ENCODE measurements at places on chromosomes 16 and 17. TPM values are rescaled to one million over a fixed set of nuclear protein-coding genes. Genes with fewer than 3 reads are reported as not detected.

DNA sequence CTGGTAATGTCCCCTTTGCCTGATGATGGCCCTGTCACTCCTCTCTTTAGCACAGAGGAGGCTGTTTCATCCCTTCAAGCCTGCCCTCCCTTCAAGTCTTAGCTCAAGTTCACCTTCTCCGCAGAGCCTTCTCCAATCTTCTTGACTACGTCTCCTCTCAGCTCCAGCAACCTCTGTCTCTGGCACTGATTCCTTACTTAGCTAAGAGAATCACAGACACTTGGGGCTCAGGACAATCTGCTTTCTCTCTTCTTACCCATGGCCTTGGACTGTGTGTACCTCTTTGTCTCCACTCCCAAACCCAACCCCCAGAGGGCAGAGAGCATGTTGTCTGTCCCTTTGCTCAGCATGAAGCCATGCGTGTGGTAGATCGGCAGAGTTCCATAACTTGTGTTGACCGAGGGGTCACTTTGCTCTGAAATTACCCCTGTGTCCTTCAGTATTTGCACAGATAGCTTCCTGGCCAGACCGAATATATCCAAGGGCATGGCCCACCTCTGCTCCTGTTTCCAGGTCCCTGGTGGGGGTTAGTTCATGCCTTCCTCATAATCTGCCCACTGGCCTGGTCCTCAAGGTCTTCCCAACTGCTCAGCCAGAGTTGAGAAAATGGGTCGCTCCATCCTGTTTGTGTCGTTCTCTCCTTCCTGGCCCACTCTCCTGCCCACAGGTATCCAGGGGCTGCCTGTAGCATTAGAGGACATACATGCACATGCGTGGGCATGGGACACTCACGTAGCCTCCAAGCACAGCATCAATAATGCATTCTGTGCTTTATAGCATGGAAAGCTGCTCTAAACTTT is 41.6 kb downstream of the MAPT start:
- no peak for DNase-seq

DNA sequence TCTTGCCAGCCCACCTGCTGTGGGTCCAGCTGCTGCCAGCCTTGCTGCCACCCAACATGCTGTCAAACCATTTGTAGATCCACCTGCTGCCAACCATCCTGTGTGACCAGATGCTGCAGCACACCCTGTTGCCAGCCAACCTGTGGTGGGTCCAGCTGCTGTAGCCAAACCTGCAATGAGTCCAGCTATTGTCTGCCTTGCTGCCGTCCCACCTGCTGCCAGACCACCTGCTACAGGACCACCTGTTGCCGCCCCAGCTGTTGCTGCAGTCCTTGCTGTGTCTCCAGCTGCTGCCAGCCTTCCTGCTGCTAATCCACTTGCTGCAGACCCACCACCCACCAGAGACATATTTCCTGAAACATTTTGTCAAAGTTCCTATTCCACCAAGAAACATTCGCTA is 641 bp downstream of the KRTAP9-1 start:
- DNase-seq, result no peak

DNA sequence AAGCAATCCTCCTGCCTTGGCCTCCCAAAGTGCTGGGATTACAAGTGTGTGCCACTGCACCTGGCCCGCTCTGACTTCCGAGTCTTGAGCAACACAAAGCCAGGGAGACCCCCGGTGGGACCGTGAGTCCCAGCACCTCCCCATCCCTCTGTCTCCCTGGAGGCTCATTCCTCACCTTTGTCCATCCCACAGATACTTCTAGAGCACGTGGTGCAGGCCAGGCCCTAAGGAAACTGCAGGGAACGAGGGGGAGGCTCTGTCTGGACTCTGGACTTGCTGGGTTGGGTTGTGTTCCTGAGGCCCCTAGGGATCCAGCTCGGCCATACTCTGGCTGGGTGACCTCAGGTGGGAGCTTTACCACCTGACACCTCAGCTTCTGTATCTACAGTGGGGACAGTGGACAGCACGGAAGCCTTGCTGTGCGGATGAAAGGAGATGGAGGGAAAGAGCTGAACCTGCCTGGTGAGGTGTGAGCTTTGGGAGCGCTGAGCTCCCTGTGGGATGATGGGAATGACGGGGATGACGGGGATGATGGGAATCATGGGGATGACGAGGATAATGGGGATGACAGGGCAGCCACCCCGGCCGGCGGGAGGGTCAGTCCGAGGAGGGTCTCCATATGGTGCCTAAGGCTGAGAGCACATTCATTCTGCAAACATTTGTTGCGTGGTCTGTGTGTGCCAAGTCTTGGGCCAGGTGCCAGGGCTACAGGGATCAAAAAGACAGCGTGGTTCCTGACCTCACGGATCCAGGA is 26.6 kb downstream of the C16orf74 start:
- no peak for DNase-seq

GRCh38 chr16:58399718-58400633 is 7.7 kb downstream of the GINS3 start:
- no peak for DNase-seq

GRCh38 chr16:11042191-11042590 is 97.8 kb downstream of the CLEC16A start:
- DNase-seq, result no peak

DNA sequence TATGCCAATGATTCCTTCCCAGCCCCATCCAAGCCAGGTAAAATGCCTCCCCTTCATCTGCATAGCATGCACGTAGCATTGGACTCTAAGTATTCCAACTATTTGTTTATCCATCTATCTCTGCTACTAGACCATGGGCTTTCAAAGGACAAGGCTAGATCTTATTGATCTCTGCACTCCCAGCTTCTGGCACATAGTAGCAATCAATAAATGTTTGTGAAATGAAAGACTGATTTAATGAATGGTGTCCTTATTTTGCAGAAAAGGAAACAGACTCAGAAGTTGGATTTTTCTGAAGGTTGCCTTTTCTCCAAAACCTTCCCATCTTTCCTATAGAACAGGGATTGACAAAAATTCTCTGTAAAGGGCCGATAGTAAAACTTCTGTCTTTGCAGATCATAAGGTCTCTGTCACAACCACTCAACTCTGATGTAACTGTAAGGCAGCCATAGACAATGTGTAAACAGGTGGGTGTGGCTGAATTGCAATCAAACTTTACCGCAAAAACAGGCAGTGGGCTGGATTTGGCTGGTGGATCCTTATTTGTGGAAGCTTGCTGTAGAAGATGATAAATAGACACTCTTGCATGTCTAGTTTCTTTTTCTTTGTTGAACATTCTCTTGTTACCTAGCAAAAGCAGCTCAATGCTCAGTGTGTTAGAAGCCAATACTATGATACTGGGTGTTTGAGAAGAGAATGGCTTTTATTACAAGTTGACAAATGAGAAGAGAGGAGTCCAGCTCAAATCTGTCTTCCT is 7.6 kb upstream of the CMTR2 start:
- DNase-seq, result no peak

GRCh38 chr17:39677542-39678339 is 9.5 kb downstream of the PNMT start:
- no peak for DNase-seq

The SLC6A2 gene
- total RNA-seq, result not detected

The CD7 gene
- total RNA-seq, result 0.24 TPM

The SLFN12L gene
- total RNA-seq, result not detected

- no peak for DNase-seq
These were observed 2.9 kb upstream of the RNPS1 start for GRCh38 chr16:2270588-2271470.

The TOB1 gene
- 59.1 TPM for total RNA-seq

The PRM1 gene
- not detected for total RNA-seq

The CLEC18B gene
- 4.9 TPM for total RNA-seq

DNA sequence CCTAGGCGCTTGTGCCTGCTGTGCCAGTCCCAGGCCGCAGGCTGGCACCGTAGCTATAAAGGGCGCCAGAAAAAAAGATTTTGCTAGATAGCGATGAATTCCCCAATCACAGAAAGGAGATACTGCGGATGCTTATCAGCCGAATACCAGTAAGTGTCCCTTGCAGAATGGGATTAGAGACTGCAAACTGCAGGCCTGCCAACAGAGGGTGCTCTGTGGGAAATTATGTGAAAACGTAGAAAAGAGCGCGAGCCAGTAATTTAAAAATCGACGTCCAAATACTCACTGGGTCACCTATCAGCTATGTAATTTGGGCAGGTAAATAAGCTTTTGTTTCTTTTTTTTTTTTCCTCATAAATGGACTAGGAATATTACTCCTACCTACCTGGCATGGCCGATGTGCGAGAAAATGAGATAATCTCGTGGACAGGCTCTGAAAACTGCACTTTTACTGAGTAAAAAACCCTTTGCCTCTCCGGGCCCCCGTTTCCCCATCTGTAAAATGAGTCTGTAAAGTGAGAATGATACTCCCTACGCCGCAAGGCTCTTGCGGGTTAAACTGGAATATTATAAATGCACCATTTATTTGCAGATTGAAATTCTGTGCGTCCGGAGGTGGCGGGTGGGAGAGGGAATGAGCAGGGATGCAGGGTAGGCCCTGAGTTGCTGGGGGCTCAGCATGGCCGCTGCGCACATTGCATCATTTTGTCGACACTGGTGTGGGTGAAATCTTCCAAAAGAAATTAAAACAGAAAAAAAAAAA is 1.2 kb upstream of the COG1 start:
- peak; percentile 31 for DNase-seq

DNA sequence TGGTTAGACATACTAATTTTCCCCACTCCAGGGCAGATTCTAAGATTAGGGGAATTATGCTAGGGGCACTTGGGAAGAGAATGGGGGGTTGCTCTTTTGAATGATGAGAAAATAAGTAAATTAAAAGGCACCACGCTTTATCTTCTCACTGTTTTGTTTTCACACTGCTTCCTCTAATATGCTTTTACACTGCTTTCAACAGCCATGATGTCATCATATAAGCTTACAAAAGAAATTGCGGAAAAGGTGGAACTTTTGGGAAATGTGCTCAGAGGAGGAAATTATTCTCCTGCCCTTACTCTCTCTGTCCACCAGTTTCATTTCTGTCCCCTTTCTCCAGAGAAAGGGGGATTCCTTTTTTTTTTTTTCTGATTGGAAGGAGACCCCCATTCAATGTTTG is 308.2 kb downstream of the TOX3 start:
- DNase-seq, result no peak

The PYDC1 gene
- total RNA-seq, result not detected

The TBC1D3D gene
- 0.43 TPM for total RNA-seq

The LPO gene
- not detected for total RNA-seq

DNA sequence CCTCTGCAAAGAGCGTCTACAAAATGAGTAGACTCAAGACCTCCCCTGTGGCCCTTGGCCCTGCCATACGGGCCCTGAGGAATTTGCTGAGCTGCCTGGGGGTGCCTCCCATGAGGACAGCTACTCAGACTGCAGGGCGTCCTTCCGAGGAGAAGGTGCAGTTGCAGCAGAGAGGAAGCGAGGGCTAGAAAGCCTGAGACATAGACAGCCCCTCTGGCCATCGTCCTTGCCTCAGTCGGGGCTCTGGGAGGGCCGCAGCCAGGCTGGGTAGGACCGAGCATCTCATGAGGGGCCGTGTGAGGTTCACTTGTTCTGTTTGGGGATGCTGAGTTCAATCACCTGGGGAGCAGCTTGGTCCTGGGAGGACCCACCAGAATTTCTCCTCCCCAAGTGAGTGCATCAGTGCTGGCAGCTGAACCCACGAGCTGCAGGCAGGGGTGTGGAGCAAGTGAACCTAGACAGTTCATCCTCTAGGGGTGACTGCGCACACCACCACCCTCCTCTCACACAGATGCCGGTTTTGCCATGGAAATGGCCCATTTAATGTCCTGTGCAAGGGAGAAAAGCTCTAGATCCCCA is 20.3 kb downstream of the RAB11FIP4 start:
- no peak for DNase-seq

GRCh38 chr17:34886831-34887230 is 74.4 kb downstream of the CCT6B start:
- DNase-seq, result no peak
